Dermis microvascular lymphatic vessel endothelial cell (primary cell): ENCODE measurements at places on chromosomes 7 and 10.

GRCh38 chr7:44838751-44839150 is 9.1 kb downstream of the H2AZ2 start:
- DNase-seq, result no peak

DNA sequence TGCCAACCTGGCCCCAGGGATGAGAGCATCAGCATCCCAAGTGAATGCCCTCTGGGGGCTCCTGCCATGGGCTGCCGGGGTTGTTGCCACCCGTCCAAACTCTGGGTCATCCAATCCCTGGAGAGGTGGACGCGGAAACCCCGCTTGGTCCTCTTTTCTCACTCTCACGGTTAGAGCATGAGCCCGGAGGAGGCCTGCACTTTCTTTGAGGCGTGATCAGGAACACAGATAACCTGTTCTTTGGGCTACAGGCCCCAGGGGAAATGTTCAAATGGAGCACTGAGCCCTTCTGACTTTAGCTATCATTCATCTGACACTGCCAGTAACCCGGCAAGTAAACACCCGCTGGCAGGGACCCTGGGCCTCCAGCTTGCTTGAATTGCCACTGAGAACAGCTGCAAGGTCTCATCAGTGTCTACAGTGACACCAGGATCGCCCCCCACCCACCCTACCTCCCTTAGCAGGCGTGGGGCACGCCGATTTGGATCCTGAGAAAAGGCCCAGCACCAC is 29.4 kb upstream of the SLF2 start:
- no peak for DNase-seq

DNA sequence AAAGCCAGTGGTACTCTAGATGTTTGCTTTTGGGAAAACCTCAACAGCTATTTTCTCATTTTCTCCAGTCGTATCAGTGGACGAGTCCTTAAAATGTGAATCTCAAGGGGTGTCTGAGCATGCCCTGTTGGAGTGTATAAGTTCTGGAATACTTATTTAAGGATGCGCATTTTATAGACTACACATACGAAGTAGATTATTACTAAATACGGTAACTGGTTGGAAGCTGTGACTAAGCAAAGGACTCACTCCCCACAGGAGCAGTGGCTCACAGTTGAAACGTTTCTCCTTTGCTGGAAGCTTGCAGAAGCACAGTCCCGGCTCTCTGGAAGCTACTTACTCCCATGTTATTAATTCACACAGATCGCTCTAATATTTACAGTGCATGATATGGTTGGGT is 90.8 kb upstream of the DNAJB6 start:
- DNase-seq, result no peak

GRCh38 chr10:92208157-92208720 is 82.6 kb downstream of the CPEB3 start:
- no peak for DNase-seq

GRCh38 chr10:71202314-71202713 is 10.1 kb upstream of the UNC5B start:
- DNase-seq, result no peak

- DNase-seq, result no peak
Measured at GRCh38 chr10:119969609-119970008, 77.1 kb downstream of the SEC23IP start.

DNA sequence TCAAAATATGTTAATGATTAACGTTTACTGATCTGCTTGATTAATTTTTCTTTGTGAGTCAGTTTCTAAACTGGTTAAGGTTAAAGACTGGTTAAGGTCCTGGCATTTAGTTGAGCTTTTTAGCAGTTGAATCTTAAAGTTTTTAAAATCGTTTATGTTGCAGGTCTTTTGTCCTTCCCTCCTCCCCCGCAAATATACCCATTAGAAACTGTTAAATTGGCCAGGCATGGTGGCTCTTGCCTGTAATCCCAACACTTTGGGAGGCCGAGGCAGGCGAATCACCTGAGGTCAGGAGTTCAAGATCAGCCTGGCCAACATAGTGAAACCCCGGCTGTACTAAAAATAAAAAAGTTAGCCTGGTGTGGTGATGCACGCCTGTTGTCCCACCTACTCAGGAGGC is 100.9 kb downstream of the PODXL start:
- no peak for DNase-seq

DNA sequence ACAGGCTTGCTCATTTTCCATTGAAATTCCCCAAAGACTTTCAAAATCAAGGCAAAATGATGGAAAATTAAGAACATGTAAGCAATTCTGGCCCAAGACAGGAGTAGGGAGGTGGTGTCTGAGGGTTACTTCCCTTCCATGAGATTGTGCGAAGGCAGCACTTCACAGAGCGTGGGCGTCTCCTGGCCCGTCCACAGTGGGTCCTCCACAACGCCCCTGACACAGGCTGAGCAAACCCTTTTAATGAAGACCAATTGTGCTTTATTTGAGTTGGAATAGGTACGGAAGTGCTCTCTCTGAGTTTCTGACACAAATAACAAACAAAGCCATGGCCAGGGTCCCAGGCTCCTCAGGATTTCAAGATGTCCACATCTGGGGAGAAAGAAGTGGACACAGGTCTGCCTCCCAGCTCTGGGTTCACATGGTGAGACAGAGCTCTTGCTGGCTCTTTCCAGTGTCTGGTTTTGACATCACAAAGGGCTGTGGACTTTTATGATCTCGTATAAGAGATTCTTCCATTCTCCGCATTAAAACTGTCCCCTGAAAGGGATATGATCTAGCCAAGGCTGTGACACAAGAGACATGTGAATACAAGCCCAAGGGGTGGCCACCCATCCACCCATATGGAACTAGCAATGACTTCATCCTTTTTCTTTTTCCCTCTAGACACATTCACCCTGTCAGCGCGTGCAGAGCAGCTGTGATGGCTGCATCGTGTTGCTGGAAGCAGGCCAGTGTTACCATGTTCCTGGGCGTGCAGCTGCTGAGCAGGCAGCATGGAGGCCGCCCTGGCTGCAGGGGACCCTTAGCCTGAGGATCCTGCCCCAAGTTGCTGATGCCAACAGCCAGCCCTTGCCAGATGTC is 145.6 kb downstream of the ADAM12 start:
- DNase-seq, result no peak

- peak; percentile 65 for DNase-seq
Measured at GRCh38 chr7:106038916-106039315, 73.2 kb downstream of the SYPL1 start.

DNA sequence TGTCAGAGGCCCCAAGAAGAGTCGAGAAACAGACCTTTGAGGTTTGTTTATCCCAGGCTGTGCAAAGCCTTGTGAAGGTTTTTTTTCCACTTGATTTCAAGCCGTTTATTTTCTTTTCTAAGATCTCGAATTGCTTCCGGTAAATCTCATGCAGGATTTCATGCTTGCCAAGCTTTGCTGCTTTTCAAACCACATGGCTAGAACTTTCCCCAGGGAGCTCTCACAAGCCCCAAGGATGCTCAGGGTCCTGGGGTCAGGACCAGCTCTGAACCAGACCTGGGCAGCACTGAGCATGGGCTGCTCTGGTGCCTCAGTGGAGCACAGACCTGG is 48.0 kb upstream of the AQP1 start:
- DNase-seq, result no peak

- DNase-seq, result no peak
Measured at GRCh38 chr7:7427363-7427762, 108.3 kb downstream of the COL28A1 start.

DNA sequence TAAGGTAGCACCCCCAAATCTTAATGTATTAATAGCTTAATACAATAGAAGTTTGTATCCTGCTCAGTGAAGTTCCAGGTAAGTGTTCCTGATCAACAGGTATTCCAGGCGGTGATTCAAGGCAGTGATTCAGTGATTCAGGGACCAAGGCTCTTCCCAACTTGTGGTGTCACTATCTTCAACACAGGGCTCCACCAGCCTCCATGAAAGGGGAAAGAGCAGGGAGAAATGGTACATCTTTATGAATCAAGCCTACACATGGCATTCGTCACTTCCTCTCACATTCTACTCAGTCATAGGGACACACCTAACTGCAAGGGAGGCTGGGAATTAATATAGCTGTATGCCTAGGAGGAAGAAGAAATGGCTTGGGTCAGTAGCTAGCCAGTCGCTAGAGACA is 5.1 kb downstream of the GOLGA7B start:
- no peak for DNase-seq

DNA sequence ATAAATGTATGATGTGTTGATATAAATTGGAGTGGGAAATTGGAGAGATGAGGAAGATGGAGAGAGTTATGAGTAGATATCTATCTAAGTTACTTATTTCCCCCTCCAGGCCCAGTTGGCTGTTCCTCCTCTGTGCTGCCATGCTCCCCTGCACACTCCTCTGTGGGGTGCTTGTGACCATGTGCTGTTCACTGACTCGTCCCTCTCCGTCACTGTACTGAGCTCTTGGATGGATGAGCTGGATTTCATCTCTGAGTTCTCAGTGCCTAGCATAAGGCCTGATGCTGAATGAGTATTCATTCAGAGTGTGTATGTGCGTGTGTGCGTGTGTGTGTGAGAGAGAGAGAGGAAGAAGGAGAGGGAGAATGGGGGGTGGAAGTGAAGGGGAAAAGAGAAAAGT is 14.5 kb downstream of the OR9A2 start:
- no peak for DNase-seq

DNA sequence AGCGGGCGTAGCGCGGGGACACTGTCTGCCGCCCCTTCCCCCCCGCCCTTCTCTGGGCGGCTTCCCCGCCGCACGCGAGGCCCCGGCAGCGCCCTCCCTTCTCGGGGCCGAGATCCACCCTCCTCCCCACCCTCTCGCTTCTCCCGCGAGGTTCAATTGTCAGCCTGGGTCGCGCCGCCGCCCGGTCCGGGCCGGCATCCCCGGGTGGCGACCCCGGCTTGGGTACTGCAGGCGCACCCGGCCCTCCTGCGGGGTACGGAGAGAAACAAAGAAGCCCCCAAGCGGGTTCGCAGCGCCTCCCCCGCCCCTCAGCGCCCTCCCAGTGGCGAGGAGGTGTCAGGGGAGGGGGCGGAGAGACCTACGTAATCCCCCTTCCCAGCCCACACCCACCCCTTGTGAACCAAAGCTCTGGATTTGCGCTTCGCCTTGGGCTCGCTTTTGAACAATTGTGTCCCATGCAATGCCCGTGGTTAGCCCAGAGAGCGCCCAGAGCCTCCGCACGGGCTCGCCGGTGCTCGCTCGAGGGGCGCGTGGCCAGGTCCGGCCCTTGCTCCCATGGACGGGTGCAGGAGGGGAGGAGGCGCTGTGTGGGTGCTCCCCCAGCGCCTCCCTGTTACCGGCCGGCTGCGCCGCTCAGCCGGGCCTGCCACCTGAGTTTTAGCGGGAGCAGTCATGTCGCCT is 634 bp downstream of the HECW1 start:
- DNase-seq, result no peak

GRCh38 chr10:28276384-28276783 is 26.5 kb downstream of the MPP7 start:
- no peak for DNase-seq

GRCh38 chr7:2723138-2723850 is 35.3 kb downstream of the AMZ1 start:
- DNase-seq, result no peak

- no peak for DNase-seq
Measured at GRCh38 chr10:11337516-11337915, 273.9 kb downstream of the USP6NL start.

GRCh38 chr7:95772771-95773581 is 622 bp downstream of the DYNC1I1 start:
- DNase-seq, result no peak

GRCh38 chr10:46022978-46023702 is 7.3 kb downstream of the NCOA4 start:
- peak; percentile 75 for DNase-seq

GRCh38 chr10:72170263-72170662 is 45.5 kb upstream of the ANAPC16 start:
- no peak for DNase-seq
